ENCODE measurements at places on chromosomes 7 and 10.

DNA sequence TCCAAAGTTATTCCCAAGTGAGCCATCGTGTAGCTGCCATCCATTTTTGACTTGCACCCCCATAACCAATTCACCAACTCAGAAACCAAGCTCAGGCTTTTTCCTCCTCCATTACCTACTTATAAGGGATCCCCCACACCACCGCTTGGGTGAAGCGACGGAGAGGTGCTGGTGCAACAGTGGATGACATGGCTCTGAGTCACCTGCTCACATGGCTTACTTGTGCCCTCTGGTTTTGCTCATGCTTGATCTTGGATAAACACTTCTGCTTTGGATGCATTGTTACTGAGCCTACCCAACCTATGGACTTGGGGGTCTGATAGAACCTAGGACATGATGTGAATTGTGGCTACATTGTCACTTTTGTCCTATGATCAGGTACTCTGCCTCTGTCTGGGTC lies 12.0 kb upstream of the AKR1B1 start:
- DNase-seq, result no peak

DNA sequence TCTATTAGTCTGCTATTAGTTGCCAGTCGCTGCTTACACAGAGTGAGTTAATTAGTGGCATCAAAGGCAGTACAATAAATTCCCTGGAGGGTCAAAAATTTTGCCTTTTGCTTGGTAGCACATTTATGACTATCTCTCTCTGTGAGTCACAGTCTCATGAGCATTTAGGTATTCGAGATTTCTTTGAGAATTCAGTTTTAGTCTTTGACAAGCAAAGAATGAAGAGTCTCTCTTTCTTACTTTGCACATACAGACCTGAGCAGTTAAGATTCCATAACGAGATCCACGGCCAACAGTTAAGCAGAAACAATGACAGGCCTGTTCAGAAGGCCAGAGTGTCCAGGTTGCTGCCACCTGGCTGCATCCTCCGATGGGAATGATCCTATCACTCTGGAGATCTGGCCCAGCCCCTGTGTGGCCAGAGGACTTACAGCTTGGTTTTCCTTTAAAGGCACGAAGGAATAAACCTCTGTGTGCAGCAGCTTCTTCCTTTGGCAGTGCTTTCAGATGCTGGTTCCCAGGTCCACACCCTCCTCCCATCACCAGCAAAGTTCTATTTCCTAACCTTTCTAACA lies 80.6 kb downstream of the GLI3 start:
- DNase-seq, result no peak

- DNase-seq, result no peak
These were observed 980 bp downstream of the ADAMTS14 start for GRCh38 chr10:70673043-70673928.

GRCh38 chr10:17181110-17181509 lies 20.4 kb downstream of the TRDMT1 start:
- no peak for DNase-seq

DNA sequence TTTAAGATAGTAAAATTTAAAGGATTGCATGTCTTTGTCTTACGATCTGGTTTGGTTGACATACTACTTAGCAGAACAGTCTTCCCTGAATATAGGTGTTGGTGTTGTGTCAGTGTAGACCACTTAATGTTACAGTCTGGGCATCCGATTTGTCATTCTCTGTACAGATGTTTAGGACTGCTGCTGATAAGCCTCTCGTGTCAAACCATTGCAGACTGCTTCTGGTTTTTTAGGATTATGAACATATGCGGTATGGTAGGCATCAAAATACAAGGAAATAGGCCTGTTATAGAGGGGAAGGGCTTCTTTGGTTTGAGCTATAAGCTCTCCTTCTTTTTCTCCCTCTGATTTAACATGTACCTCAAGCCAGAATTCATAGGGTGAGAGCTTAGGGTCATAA lies 7.4 kb downstream of the CYP3A43 start:
- no peak for DNase-seq
